A375 (cell line): ENCODE measurements at places on chromosomes 2 and 18. TPM values are rescaled to one million over a fixed set of nuclear protein-coding genes. Genes with fewer than 3 reads are reported as not detected.

ASB18 gene
- not detected in 2 replicates for total RNA-seq

IKZF2 gene
- 2.4 and 4.1 TPM in 2 replicates for total RNA-seq

SPOPL gene
- 8.2 and 9.2 TPM in 2 replicates for total RNA-seq

TMEM169 gene
- 0.88 and 2.6 TPM in 2 replicates for total RNA-seq

GFPT1 gene
- total RNA-seq = 28.3 and 30.0 TPM in 2 replicates

ST8SIA3 gene
- total RNA-seq = not detected in 2 replicates

CCBE1 gene
- total RNA-seq = 8.2 and 10.1 TPM in 2 replicates

SNTG2 gene
- total RNA-seq = not detected in 2 replicates

DSG2 gene
- 10.6 and 12.3 TPM in 2 replicates for total RNA-seq

OXER1 gene
- not detected in 2 replicates for total RNA-seq

AGXT gene
- total RNA-seq = not detected in 2 replicates

GNLY gene
- not detected in 2 replicates for total RNA-seq

LONRF2 gene
- total RNA-seq = 1.2 and 1.3 TPM in 2 replicates
